Stimulated activated CD4-positive, alpha-beta T cell treated with anti-CD3 and anti-CD28 coated beads, Interleukin-1b, Interleukin-23, amount 100 ng/mL, for 1 hour (primary cell): ENCODE measurements at places on chromosomes 6 and 20.

DNA sequence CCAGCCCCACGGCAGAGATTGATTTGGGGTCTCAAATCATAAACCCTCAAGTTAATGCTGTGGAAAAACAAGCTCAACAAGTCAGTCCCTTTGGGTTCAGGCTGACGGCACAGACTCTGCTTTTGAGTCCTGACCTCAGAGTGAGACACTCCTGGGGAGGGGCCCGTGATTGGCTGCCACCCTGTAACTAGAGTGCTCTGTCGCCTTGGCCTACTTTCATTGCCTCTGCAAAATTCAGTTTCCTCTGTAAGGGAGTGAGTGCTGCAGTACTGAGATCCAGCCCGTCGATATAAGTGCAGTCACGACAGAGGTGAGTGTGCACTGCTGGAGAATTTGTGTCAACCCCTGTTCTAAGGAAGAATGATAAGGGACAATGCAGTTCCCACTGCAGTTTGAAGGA, 105.6 kb downstream of the ANKS1A start:
- no peak for DNase-seq

DNA sequence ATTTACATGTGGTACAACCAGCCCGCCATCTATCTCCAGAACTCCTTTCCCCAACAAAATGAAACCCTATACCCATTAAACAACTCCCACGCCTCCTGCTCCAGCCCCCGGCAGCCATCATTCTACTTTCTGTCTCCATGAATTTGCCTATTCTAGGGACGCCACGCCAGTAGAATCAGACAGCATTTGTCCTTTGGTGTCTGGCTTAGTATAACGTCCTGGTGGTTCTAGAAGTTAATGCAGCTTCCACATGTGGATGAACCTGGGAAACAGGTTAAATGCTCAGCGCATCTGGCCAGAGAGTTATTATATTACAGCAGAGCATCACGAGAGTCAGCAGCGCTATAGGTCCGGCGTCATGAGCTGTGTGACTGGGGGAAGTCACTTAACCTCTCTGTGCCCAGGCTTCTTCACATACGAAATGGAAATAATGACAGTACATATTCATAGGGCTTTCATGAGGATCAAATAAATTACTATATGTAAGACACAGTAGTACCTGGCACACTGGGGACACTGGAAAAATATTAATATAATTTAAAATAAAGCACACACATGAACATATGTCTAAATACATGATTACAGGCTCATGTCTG, 178.7 kb upstream of the TAB2 start:
- no peak for DNase-seq

GRCh38 chr6:91167846-91168245, 581.0 kb upstream of the MAP3K7 start:
- DNase-seq = no peak

GRCh38 chr6:2542858-2543218, 207.9 kb downstream of the MYLK4 start:
- DNase-seq = no peak

GRCh38 chr20:40787941-40788340, 98.9 kb upstream of the MAFB start:
- no peak for DNase-seq

GRCh38 chr20:45067087-45067486, 33.8 kb downstream of the KCNS1 start:
- DNase-seq = no peak

GRCh38 chr6:4487538-4487937, 288.7 kb upstream of the CDYL start:
- DNase-seq = no peak

DNA sequence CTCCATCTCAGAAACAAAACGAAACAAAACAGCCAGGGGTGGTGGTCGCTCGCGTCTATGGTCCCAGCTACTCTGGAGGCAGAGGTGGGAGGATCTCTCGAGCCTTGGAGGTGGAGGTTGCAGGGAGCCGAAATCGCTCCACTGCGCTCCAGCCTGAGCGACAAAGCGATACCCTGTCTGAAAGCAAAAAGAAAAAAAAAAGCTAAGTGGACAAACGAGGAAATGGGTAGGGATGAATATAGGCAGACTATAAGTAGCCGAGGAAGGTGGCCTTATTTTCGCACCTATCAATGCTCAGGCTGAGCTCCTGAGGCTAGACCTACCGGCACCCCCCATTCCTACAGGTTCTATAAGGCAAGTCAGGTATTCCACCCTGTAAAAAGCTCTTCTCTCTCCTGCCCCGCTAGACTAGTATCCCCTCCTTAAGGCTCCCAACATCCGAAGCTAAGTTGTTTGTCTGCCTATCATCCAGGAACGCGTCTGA, 650 bp upstream of the CASP8AP2 start:
- DNase-seq = no peak
